ENCODE measurements at places on chromosomes 7 and 10.

GRCh38 chr10:5478694-5479305 is 20.6 kb downstream of the CALML5 start:
- no peak for DNase-seq

DNA sequence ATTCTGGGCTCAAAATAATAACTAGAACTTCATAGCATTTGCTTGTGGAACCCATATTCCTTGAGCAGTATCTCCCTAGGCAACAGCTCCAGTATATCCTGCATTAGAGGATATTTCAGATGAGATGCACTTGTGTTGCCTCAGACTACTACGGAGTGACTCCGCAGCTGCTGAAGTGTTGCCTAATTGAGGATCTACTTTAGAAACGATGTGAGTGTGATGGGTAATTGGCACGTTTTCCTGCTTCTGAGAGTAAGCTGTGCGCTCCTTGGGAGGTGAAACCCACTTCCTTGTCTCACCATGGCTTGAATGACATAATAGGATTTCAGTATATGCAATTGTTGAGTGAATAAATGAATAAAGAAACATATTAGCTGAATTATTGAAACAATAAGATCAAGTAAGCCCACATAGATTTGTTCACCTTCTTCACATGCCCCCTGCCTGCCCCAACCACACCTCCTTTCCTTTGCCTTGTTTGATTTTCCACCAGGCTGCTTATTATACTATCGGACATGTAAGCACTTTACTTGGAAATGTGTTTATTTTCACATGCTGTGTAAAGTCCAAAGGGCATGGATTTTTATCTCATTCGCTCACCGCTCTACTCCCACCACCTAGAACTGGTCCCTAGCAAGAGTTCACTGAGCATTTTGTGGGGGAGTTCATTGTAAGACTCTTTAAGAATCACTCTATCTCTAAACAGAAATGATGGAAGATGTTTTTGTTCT is 303.8 kb downstream of the KCNMA1 start:
- no peak for DNase-seq

- DNase-seq, result peak; percentile 29
These were observed 221.7 kb downstream of the PHTF2 start for GRCh38 chr7:78020136-78020873.

DNA sequence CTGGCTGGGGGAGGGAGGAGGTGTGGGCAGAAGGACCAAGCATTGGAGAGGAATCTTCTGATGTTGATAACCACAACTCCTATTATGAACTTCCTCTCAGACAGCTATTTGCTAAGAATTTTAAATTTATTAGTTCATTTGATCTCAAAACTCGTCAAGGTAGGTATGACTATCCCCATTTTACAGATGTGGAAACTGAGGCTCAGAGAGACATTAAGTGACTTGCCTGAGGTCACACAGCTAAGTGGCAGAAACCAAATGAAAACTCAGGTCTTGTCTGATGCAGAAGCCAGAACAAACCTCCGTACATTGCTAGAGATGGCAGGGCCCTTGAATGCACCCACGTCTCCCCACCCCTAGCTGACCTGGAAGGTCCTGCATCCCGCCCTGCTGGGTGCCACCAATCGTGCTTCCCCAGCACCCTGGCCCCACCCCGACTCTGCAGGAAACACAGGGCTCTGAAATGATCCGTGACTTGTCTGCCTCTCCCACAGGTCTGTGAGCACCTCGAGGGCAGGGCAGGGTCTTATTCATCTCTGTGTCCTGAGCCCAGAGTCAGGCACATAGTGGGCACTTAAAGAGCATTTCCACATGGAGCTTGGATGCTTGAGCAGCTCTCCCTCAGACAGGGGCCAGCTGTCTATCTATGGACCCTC is 5.6 kb upstream of the PALD1 start:
- no peak for DNase-seq

DNA sequence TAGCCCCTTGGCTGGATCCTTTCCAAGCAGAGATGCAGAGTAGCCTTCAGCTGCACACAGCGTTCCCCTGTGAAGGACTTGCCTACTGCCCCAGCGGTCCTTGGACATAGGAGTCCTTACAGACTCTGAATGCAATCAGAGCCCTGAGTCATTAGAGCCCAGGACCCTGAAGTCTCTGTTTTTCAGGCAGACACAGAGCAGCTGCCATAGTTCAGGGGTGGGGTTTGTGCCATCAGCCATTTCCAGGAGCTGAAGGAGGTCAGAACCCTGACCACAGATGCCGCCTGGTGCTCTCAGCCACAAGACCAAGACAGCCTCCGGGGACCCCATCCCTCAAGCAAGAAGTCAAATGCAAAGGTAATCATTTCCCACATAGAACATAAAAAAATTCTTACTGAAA is 32.8 kb upstream of the WDFY4 start:
- no peak for DNase-seq

All from GM12864 (cell line).